ENCODE measurements at places on chromosomes 6 and 20. TPM values are rescaled to one million over a fixed set of nuclear protein-coding genes. Genes with fewer than 3 reads are reported as not detected.

DNA sequence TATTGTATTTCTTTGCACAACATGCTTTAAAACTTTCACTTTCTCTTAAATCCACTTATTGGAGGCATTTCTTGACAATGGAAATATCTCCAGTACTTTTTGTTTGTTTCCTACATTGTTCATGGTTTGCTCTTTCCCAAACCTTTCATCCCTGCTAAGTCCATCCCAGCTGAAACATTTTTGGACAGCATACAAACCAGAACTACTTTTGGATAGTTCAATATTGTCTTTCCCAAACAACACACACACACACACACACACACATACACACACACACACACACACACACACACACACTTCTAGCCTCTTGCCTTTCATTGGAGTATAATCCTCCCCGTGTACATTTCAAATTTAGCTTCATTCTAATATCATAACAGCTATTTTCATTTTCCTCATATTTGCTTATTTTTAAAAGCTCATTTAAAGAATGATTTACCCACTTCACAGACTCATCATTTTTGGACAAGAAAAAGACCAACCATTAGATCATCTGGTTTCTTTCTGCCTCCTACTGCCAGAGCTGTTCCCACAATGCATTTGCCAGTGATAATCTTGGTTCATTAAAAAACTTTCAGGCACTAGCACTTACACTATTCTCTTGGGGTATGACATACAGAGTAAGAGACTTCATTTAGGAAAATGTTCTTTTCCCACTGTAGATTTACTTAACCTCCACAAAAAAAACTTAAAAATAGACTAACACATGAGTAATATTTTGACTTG lies 248.1 kb downstream of the CD109 start:
- peaks cover 5% of the 10 kb centered on the region for H3K4me1 ChIP-seq
- H3K27ac ChIP-seq: no peak overlapping the region
- H3K36me3 ChIP-seq: no peaks in the 10 kb centered on the region
- no peak for DNase-seq

GRCh38 chr6:41306187-41306854 lies 19.8 kb upstream of the TREM1 start:
- DNase-seq: no peak
- H3K4me1 ChIP-seq: no peaks in the 10 kb centered on the region
- H3K27ac ChIP-seq: no peak overlapping the region
- H3K4me3 ChIP-seq: no peak overlapping the region

DNA sequence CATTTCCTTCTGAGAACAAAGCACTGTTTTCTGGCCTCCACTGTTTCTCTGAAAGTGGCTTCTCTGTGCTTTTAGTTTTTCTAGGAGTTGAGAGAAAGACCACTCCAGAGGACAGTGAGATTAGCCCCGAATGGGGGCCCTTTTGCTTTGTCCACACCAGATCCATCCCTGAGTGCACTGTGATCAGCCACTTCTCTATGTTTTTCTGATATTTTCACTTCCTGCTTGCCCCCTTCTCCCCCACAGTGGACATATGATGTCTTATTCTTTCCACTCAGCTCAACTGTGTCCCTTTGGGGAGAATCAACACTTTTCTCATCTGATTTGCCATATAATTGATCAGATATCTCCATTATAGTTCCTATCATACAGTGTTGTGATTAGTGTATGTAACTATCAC lies 35.6 kb upstream of the HIVEP1 start:
- H3K27me3 ChIP-seq: no peaks in the 10 kb centered on the region
- H3K4me3 ChIP-seq: no peak overlapping the region
- peaks cover 20% of the 10 kb centered on the region for H3K4me1 ChIP-seq
- no peak for DNase-seq

GRCh38 chr20:478010-478948 lies 15.9 kb upstream of the TBC1D20 start:
- H3K27me3 ChIP-seq: no peaks in the 10 kb centered on the region
- peaks cover 21% of the 10 kb centered on the region for H3K36me3 ChIP-seq
- DNase-seq: no peak
- no peak overlapping the region for H3K27ac ChIP-seq

DNA sequence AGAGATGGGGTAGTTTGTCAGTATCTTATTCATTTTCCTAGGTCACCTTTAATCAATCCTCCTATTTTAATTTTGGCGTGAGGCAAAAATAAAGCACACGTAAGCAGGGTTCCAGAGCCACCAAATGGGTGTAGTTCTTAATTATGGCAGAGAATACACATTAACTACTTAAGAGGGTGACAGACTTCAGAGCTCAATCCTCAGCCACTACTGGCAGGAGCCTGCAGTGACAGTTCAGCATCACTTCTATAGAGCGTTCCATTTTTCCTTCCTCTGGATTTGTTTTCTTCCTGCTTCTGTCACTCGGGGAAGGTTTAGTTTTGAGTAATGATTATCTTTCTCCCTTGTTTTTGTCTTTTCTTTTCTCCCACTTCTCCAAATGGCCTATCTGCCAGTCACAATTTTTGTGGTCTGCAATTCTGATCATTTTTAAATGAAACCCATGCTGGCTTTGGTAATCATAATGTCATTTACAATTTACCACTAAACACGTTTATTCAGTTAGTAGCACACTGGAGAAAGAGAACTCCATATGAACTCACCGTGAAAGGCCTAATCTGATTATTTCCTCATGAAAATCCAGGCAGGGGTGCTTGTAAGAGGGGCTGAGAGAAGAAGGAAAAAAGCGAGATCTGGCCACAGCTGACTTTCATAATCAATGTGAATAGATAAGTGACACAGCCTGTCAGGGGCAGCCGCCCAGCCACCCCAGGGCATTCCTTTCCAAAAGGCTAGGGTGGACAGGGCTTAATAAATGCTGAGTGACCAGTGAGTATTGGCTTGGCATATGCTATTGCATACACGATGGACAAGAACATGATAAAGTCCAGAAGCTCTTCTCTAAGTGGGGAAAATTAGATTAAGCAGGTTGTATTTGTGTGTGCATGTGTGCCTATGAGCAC lies 412.1 kb downstream of the PKHD1 start:
- H3K4me3 ChIP-seq: no peak overlapping the region
- peaks cover 5% of the 10 kb centered on the region for H3K4me1 ChIP-seq
- no peak for DNase-seq

The C20orf204 gene
- total RNA-seq: 2.2 TPM

The TUBB1 gene
- not detected for total RNA-seq

The ABHD16B gene
- total RNA-seq: not detected

The MAFB gene
- 56.9 TPM for total RNA-seq

Data from suprapubic skin (tissue), 4 donors.